ENCODE measurements at places on chromosomes 4 and X.

- no peak for DNase-seq
Measured at GRCh38 chrX:47814851-47815250, 21.9 kb upstream of the ZNF81 start.

DNA sequence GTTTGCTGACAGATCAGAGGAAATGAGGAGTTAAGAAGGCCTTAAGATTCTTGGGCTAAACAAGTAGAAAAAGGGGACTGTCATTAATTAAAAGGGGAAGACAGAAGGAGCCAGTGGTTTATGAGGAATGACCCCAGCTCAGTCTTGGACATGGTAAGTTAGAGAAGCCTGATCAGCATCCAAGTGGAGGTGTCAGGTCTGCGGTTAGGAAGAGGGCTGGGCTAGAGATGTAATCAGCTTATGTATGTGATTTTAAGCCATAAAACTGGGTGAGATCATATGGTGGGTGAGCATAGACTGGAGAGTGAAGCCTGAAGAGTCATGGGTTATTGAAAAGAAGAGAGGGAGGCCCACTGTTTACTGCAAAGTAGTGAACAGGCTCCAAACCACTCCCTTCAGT lies 246.1 kb downstream of the NR3C2 start:
- no peak for DNase-seq

- no peak for DNase-seq
Measured at GRCh38 chrX:21990832-21991231, 41.3 kb upstream of the PHEX start.

GRCh38 chr4:41334182-41334581 lies 77.5 kb downstream of the UCHL1 start:
- DNase-seq, result no peak

- no peak for DNase-seq
Measured at GRCh38 chrX:134693644-134694043, 35.4 kb upstream of the PLAC1 start.

Measured in germinal center (tissue), 1 donor.